Activated CD4-positive, alpha-beta T cell treated with anti-CD3 and anti-CD28 coated beads, Interleukin-2, amount 50 U/mL, for 1 hour (primary cell): ENCODE measurements at places on chromosomes 4 and X.

DNA sequence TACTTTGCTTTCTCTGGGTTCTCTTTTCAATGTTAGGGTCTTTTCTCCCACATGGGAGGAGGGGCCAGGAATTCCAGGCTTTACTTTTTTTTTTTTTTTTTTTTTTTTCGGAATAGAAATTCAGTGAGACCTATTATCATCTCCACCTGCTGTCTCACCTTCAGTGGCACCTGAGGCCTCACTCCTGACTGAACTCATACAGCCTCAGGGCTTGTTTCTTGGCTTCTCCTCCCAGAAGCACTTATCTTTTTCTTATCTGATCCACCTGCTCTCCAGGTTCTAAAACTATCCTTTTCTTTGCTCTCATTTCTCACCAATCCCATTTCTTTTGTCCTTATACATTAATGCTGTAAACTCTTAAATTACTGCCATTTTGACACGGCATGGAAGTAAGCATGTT, 117.3 kb upstream of the PPP3CA start:
- no peak for DNase-seq

- DNase-seq: peak; percentile 4
These were observed 658 bp downstream of the ATP6AP2 start for GRCh38 chrX:40581336-40581920.

DNA sequence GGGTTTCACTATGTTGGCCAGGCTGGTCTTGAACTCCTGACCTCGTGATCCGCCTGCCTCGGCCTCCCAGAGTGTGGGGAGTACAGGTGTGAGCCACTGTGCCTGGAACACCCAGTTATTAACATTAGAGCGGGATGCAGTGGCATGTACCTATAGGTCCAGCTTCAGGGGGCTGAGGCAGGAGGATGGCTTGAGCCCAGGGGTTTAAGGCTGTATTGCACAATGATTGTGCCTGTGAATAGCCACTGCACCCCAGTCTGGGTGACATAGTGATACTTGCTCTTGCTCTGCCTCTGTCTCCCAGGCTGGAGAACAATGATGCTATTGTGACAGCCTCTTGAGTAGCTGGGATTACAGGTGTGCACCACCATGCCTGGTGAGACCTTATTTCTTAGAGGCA, 39.8 kb downstream of the FAM193A start:
- DNase-seq: no peak

GRCh38 chrX:75229774-75230173, 44.1 kb upstream of the UPRT start:
- DNase-seq: no peak

DNA sequence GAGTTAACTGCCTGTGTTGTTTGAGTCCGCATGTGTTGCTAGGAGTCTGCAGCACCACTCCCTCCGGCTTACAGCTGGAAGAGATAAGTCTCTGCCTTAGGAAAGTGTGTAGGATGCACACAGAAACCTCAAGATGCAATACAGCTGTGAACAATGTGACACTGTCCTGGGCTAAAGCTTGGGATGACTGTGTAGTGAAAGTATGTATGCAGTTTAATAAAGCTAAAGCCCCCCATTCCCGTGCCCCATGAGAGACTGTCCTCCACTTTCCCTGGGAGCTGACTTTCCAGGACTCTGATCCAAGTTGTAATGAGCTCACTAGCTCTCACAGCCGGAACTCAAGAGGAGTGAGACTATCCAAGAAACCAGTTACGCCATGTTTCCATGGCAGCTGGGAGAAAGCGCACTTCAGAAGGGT, 156.6 kb upstream of the FTHL17 start:
- DNase-seq: no peak
